ENCODE measurements at places on chromosomes 1 and 21. TPM values are rescaled to one million over a fixed set of nuclear protein-coding genes. Genes with fewer than 3 reads are reported as not detected.

Gene KDF1
- not detected for total RNA-seq

Gene MORC3
- 45.3 TPM for total RNA-seq

Gene LCE5A
- not detected for total RNA-seq

Gene FCRL2
- total RNA-seq, result 0.20 TPM

Gene PLPPR5
- 17.2 TPM for total RNA-seq

Gene KRTAP21-2
- not detected for total RNA-seq

DNA sequence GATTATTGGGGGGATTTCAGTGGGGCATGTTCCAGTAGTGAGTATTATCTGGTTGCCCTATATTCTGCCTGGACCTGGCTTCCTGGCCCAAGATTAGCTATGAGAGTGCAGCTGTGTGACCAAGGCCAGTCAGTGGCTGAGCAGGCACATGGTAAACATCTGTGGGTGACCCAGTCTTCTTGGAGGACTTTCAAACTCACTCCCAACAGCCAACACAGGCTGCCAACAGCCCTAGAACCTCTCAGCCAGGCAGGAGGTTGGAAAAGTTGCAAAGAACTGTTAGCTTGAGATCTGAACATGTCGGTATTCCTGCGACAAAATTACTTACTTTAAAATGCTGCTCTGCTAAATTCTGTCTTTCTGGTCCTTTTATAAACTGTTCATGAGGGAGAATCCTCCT lies 192.4 kb downstream of the TGFBR3 start:
- no peaks in the 10 kb centered on the region for H3K36me3 ChIP-seq
- H3K4me3 ChIP-seq, result no peak overlapping the region
- no peaks in the 10 kb centered on the region for H3K4me1 ChIP-seq
- H3K27me3 ChIP-seq, result no peaks in the 10 kb centered on the region
- H3K27ac ChIP-seq, result no peak overlapping the region

- H3K27me3 ChIP-seq, result no peaks in the 10 kb centered on the region
- H3K4me1 ChIP-seq, result peaks cover 26% of the 10 kb centered on the region
- peak overlapping the region; percentile 26 for H3K4me3 ChIP-seq
- no peak for DNase-seq
- no peaks in the 10 kb centered on the region for H3K36me3 ChIP-seq
Observed at GRCh38 chr1:35882586-35882944, 444 bp upstream of the AGO1 start.

GRCh38 chr1:222950892-222951291 lies 136.1 kb downstream of the DISP1 start:
- no peak overlapping the region for H3K4me3 ChIP-seq
- H3K27me3 ChIP-seq, result no peaks in the 10 kb centered on the region
- no peaks in the 10 kb centered on the region for H3K36me3 ChIP-seq
- H3K27ac ChIP-seq, result no peak overlapping the region
- no peak for DNase-seq
- H3K4me1 ChIP-seq, result no peaks in the 10 kb centered on the region

DNA sequence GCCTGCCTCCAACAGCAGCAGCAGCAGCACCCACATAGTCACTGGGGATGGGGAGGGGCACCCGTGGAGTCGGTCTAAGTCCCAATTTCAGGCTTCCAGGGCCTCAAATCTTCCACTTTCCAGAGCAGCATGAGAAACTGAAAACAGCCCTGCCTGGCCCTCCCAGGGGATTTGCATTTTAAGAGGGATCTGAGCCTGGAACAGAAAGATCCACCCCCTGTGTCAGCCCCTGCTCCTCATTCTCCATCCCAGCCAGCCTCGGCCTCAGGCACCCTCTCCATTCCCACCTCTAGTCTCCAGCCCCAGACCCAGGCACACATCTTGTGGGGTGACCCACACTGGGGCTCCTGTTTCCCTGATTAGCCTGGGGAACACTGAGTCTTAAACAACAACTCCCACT lies 51.8 kb downstream of the FBXO2 start:
- no peak overlapping the region for H3K4me3 ChIP-seq
- H3K27me3 ChIP-seq, result no peaks in the 10 kb centered on the region
- H3K36me3 ChIP-seq, result no peaks in the 10 kb centered on the region
- H3K27ac ChIP-seq, result no peak overlapping the region

DNA sequence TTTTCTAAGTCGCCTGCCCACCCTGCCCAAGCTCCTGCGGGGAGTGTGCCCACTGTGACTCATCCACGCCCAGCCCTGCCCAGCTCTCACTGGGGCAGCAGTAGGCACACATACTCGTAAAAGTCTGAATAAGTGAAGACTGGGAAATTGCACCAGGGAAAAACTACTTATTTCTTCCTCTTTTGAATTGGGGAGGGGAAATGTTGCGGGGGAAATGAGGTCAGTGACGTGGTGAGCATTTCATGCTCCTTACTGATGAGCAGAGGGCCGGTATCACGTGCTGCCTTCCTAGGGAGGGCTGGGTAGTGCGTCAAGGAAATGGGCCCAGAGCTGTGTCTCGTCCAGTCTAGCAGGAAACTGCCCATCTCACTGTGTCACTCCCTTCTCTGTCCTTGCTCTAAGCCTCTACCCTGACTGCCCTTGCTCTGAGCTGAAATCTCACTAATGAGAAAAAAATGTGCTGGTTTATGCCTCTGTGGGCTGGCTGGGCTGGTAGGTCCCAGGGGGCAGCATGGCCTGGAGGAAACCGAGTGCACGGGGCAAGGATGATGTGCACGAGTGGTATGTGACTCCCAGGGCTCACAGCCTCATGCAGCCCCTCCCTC lies 13.5 kb upstream of the TNFRSF1B start:
- no peaks in the 10 kb centered on the region for H3K27me3 ChIP-seq
- no peak for DNase-seq
- H3K4me3 ChIP-seq, result no peak overlapping the region
- H3K36me3 ChIP-seq, result no peaks in the 10 kb centered on the region
- peaks cover 1% of the 10 kb centered on the region for H3K4me1 ChIP-seq

- no peak overlapping the region for H3K4me3 ChIP-seq
- DNase-seq, result no peak
- peaks cover 3% of the 10 kb centered on the region for H3K4me1 ChIP-seq
- no peak overlapping the region for H3K27ac ChIP-seq
Observed at GRCh38 chr1:36212782-36213181, 11.5 kb upstream of the THRAP3 start.

- no peaks in the 10 kb centered on the region for H3K4me1 ChIP-seq
- H3K27me3 ChIP-seq, result no peaks in the 10 kb centered on the region
- H3K27ac ChIP-seq, result no peak overlapping the region
- no peak overlapping the region for H3K4me3 ChIP-seq
- no peak for DNase-seq
Observed at GRCh38 chr1:243786531-243786930, 63.5 kb downstream of the AKT3 start.

DNA sequence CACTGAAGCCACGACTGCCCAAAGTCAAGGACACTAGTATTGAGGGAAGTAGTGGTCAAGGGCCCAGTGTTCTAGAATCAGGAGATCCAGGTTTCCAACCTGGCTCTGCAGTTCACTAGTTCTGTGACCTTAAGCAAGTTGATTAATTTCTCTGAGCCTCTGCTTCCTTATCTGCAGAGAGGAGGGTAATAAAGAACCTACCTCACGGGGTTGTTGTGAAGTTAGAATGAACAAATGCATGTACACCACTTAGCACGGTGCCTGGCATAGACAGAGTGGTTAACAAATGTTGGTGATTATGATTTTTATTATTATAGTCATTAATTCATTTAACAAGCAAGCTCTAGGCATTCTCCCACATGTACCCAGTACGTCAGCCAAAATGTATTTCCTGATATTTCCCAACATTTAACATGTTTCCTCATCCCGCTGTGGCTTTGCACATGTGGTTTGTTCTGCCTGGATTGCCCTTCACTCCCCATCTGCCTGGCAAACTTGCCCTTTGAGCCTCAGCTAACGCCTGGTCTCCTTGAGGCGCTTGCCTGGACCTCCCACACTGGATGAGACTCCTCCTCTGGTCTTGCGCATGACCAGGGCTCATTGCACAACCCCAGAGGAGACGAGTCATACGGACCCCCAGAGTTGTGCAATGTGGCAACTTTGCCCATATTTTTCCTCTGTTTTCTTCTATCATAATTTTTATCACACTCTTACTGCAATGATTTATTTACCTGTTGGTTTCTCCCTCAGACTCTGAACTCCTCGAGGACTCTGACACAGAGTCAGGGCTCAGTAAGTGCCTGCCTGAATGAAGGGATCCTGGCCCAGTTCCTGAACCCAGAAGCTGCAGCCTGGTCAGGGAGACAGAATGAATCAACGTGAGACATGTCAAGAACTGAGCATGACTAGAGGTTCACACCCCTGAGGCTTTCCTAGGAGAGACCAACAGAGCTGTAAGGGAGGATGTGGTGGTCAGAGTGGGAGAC lies 20.7 kb upstream of the MFSD2A start:
- no peaks in the 10 kb centered on the region for H3K4me1 ChIP-seq
- H3K27ac ChIP-seq, result no peak overlapping the region
- no peaks in the 10 kb centered on the region for H3K36me3 ChIP-seq
- H3K4me3 ChIP-seq, result no peak overlapping the region
- no peak for DNase-seq
